GM18507 (cell line): ENCODE measurements at places on chromosomes 6 and 20.
A peak's percentile ranks its signal among the peaks of the same experiment; 100 is the strongest.

DNA sequence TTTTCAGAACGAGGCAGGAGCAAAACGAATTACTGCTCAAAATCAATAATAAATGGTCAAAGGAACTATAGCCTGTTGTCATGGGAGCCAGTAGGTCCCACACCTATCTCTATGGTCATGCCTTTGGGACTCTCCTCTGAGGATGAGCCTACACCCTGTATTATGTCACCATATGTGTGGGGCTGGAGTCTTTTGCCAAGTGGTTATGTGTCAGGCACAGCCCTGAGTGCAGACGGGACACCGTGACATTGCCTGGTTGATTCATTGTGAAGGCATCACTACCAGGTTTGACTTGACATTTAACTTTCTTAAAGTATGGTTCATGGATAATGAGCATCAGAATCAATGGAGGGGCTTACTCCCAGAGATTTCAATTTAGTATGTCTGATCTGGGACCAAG, 23.6 kb downstream of the BMP6 start:
- no peak for DNase-seq

DNA sequence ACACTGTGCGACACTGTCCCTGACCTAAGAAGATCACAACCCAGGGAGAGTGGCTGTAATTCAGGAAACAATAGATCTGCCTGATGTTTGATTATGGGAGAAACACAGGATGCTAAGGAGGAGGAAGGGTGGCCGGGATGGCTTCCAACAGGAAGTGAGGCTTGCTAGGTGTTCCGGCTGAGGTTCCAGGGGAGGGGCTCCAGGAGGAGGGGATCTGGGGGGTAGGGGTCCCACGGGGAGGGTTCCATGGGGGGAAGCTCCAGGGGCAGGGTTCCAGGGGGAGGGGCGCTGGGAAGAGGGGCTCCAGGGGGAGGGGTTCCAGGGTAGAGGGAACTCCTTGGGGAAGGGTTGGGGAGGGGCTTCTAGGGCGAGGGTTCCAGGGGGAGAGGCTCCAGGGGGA, 48.6 kb downstream of the DAAM2 start:
- DNase-seq, result no peak

- DNase-seq, result no peak
Measured at GRCh38 chr6:89853068-89853467, 23.4 kb downstream of the CASP8AP2 start.

GRCh38 chr6:37830225-37830624, 10.7 kb downstream of the ZFAND3 start:
- no peak for DNase-seq

DNA sequence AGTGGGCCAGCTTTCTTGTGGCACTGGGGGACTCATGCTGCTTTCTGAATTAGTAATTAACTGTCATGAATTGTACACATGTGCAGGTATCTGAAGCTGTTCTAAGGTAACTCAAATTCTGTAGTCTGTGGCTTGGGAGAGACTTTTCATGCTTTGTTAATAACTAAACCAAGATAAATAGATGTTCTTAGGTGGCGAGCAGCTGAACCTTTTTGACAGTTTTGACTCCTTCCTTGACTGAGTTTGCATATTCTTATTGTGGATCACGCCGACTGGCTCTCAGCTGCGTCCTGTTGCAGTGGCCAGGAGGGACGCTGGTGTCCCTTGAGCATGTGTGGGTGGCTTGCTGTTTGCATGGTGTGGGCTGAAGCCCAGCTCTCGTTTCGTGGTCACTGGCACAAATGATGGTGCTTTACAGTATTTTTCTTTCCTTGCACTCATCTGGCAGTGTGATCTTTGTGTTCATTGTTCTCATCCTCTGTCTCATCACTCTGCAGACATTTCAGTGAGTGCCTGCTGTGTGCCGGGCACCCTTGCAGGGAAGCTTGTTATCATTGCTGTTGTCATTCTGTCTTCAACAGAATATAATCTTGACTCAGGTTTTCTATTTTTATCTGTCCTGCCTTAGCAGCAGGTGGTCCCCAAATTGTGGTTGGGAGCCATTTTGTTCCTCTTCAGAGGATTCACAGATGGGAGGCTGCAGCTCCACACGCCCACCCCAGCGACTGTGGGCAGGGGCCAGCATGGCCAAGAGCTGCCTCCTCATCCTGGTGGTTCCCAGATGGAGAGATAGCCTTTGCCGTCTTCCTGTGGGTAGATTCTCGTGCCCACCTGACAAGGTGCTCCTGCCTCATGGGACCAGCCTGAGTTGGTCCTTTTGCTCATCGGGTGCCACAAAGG, 39.6 kb downstream of the DUSP22 start:
- peak; percentile 60 for DNase-seq

- DNase-seq, result no peak
Measured at GRCh38 chr6:22326500-22326899, 29.7 kb upstream of the PRL start.

- DNase-seq, result no peak
Measured at GRCh38 chr20:16555754-16556153, 17.5 kb downstream of the KIF16B start.

GRCh38 chr6:28802417-28803336, 121.1 kb downstream of the TRIM27 start:
- no peak for DNase-seq

DNA sequence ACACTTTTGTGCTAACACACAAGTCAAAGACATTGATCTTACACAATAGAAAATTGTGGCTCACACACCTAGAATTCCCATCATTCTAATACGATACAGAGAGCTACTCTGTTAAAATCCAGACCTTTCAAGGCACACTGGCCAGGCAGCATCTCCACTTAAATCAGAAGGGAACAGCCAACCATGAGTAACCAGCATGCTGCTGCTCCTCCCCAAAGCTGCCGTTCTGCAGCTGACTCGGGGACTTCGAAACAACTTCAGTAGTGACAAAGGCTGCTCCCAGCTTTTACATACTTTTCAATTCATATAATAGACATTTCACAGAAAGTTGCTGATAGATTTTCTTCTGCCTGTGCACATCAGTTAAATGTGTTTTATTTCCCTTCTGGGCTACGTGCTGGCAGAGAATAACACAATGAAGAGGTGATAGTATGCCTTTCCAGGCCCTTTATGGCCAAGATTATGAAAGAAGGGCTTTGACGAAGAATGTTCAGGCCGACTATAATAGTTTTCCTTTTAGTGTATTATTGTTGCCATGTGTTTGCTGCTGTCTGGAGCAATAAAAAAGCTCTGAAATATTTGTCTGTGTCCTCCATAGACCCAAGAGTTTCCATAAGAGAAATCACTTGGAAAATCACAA, 159.0 kb downstream of the GMDS start:
- no peak for DNase-seq

DNA sequence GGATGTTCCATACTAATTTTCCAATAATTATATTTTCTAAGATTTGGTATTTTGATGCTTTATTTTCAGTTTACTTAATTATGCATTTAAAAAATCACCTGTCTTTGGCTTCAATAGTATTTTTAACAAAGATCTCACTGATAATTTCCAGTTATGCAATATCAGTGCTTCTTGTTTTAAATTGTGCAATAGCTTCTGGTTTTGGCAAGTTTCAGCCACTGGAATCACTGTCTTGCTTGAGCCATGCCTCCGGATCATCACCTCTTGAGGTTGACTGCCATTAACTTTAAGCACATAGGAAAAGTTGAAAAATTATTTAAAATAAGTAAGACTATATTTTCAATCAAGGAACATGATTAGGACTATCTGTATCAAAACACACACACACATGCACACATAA, 1242.1 kb downstream of the HACE1 start:
- DNase-seq, result no peak

DNA sequence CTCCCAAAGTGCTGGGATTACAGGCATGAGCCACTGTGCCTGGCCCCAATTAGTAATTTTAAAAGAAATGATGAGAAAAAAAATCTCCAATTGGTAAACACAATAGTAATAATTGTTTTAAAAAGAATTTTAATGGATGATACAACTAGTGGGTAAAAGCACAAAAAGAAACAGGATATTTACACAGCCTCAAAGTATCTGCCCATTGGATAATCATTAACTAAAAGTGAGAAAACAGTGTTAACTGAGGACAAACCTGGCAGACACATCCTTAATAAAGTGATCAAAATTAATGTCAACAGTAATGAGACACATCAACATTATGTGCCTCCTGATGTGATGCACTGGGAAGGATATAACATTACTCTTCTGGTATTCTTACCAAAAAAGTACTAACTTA, 24.5 kb downstream of the DTNBP1 start:
- DNase-seq, result no peak
